Ovary (tissue), 10 donors: ENCODE measurements at places on chromosomes 2 and 18.
A peak's percentile ranks its signal among the peaks of the same experiment; 100 is the strongest.

- no peak for DNase-seq
Measured at GRCh38 chr18:48862678-48863270, 88.0 kb downstream of the SMAD7 start.

- DNase-seq = no peak
Measured at GRCh38 chr2:100137318-100137717, 5.1 kb downstream of the AFF3 start.

- DNase-seq = no peak
Measured at GRCh38 chr2:166665991-166666940, 172.2 kb upstream of the SCN7A start.

DNA sequence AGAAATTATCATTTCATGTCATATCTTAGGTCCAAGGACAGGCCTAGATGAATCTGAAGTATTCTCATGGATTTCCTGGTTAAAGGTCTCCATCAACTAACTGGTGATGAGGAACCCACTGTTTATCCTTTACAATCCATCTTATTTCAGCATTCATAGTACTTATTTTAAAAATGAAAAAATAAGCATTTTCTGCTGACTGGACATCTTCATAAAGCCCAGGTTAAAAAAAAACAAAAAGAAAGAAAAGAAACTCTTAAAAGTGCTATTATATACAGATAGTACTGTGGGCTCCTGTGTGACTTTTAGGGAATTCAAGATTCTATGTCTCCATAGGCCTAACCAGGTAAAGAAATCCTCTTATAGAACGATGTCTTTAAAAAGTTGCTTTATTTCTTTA is 7.1 kb downstream of the ERBB4 start:
- DNase-seq = no peak

DNA sequence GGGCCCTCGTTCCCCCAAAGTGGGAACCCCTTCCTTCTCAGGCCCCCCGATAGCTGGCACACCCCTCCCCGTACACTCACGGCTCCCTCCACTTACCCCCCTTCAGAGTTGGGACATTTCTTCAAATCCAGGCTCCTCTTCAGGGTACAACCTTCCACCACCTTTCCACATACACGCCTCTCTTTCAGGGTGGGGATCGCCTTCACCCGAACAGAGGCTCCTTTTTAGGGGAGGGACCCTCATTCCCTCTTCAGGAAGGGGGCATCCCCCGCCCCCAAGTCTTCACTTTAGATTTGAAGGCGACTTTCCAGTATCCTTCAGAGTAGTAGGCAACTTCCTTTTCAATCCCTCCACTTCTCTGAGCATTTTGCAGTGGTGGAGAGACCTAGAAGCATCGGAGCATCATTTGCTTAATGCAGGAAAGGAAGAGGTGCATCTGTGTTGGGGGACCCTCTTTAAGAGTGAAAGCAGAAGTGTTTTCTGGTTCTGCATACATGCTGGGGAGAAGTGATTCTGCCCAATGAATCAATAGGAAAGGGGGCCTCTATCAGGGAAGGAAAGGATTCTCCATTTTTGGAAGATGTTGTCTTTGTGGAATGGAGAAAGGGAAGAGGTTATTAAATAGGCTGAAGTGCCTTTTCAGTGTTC is 845 bp downstream of the EML4 start:
- DNase-seq = no peak

DNA sequence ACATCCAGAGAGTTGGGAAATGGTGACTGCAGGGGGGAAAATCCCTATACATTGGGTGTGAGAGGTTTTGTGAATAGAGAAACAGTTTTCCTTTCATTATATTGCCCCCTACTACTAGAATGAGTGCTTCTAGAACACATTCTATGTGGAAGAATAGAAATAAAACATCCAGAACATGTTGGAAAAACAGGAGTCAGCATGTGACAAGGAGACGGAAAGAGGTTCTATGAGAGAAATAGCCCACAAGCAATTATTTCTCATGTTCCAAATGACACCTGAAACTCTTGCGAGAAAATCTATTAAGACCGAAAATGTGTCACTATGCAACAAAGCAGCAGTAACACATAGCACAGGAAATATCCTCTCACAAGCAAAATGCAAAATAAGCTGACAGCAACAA is 202.7 kb upstream of the SPOPL start:
- no peak for DNase-seq

DNA sequence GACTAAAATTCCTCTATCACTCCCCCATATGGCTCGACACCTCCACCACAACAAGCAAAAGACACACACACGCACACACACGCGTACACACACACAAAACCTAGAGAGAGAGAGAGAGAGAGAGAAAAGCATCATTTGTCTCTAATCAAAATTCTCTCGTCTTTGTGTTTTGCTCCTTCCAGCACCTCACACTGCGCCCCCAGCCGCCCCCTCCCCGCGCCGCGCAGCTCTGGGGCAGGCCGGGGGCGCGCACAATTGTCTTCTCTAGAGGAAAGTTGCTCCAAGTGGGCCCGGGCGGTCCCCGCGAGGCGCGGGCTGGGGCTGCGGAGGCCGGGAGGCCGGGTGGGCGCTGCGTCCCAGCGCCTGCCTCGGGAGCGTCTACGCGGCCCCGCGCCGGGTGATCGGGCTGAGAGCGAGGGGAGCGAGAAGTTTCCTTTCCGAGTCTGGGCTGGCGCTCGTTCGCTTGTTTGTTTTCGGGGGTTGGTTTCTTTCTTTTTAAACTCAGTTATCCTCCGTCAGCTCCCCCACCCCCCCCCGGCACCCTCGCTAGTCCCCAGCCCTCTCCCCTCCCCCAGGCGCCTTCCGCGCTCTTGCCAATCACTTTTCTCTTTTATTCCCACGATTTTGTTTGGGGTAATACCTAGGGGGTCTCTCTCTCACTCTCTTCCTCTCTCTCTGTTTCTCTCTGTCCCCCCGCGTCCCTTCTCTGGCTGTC is 4.1 kb downstream of the ZEB2 start:
- peak; percentile 79 for DNase-seq

- DNase-seq = no peak
Measured at GRCh38 chr2:128596396-128597120, 277.9 kb upstream of the HS6ST1 start.

- DNase-seq = no peak
Measured at GRCh38 chr2:11408959-11409571, 56.9 kb downstream of the E2F6 start.

DNA sequence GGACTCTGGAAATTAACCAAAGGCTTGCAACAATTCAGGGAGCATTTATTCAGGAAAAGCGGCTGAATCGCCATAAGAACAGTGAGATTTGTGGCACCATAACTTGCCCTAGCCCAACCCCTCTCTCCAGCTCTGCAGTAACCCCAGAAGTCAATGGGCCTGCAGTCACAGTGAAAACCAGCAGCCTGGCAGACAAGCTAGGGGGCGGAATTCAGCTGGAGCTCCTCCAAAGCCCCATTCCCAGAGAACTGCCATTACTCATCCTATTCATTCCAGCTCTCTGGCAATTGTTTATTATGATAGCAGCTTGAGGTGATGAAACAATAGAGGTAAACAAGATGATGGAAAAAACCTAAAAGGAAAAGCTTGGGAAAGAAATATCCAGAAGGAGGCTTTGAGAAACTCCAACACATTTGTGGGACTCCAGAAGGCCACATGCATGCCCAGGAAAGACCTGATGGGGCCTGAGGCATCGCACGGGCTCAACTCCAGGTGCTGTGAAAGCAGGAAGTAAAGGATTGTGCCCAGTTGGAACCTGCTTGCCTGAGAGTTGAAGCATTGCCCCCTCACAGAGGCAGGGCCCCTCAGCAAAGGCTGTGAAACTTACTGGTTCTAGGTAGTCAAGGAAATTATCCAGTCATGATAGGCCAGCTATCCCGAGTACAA is 126.7 kb downstream of the TWIST2 start:
- peak; percentile 48 for DNase-seq

GRCh38 chr18:78765637-78766281 is 213.9 kb upstream of the SALL3 start:
- no peak for DNase-seq

- DNase-seq = no peak
Measured at GRCh38 chr2:44736270-44736942, 205.1 kb upstream of the SIX3 start.

DNA sequence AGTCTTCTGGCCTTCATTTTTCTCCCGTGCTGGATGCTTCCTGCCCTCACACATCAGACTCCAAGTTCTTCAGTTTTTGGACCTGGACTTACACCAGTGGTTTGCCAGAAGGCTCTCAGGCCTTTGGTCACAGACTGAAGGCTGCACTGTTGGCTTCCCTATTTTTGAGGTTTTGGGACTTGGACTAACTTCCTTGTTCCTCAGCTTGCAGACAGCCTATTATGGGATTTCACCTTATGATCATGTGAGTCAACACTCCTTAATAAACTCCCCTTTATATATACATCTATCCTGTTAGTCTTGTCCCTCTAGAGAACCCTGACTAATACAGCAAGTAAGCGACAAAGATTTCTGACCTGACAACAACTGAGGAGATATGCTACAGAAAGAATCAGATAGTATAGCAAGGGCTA is 7.2 kb downstream of the CDC42EP3 start:
- no peak for DNase-seq

DNA sequence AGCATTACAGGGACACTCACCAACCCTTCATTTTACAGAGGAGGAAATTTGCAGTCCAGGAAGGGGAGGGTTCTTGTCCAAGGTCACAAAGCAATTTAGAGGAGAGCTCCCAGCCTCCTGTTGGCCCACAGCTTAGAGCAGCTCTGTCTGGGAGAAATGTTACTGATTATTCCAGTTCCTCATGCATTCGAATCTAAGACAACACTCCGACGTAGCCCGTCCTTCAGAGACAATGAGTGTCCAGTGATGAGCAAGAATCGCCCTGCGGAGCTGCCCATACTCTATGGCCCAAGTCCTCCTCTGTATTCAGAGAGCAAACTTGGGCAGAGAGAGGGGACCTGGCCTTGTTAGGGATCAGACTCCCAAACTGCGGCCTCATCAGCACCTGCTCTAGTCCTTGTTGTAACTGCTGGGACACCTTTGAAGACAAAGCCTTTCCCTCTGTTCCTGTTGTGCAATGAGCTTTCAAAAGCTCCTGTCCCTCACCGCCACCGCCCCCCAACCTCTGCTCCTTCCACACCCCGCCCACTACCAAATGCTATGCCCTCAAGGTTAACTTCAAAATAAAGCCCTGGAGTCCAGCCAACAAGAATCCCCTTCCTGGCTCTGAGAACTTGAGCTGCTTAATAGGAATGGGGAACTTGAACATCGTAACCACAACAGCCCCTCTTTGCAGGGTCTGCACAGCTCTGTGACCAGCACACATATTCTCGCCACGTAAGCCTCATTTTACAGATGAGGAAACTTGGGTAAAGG is 234.8 kb upstream of the SMAD2 start:
- peak; percentile 36 for DNase-seq

DNA sequence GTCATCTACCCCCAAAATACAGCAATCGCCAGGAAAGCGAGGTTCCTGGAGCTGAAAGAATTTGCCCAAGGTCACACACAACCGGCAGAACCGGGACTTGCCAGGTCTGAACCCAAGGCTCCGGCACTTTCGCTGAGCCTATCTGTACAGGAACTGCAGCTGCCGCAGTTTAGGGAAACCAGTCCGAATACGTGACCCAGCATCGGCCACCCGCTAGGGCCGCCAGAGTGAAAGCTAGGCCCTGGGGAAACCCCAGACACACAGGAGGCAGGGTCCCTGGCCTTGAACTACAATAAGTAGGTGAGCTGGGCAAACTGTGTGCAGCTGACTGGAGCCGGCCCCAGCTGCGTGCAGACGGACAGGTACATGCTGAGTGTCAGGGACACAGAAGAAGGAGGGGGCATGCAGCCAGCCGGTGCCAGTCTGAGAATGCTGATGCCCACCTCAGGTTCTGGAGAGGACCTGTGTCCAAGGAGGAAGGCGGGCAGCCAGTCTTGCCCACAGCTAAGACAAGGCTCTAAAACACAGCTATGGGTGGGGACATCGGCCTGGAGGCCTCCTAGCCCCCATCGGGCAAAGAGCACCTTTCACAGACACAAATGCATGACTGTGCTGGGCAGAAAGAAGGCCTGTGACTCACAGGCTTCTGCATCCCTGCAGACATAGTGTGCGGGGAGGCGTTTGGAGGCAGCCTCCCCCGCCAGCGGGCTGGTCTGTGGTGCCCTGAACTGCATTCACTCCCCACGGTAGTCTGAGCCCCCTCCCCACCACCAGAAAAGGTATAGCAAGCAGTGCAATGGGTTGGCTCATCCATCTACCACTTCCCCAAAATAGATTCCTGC is 107.4 kb upstream of the ID2 start:
- no peak for DNase-seq

- no peak for DNase-seq
Measured at GRCh38 chr2:66057844-66058243, 377.1 kb upstream of the MEIS1 start.

DNA sequence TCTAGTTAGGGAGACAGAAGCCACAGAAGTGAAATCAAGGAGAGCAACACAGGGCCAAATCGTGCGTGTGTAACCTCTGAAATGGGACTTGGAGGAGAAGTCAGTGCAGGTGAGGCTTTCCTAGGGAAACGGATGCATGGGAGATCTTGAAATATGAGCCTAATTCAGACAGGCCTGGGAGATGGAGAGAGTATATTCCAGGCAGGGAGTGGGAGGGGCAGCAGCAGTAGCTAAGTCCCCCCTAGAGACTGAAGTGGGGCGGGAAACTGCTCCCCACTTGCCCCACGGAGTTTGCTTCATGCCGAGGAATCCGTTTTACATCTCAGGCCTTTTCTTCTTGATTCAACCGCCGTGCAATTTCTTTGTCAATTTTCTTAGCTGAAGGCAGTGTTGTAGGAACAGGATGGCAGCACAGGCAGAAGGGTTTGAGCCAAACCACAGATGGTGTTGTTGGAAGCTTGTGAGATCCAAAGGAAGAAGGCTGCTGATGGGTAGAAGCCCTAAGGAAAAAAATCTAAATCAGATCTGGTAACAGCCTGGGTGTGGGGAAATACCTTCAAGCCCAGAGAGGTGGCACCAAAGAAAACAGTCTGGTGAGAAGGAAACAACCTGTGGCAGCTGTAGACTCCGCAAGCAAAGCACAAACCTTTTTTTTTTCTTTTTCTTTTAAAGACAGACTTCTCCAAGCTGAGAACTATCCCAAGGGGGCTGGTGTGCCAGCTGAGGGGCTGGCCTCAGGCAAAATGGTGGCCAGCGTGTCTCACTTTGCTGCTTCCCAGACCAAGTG is 40.2 kb downstream of the EPAS1 start:
- no peak for DNase-seq

GRCh38 chr2:160282063-160282580 is 82.0 kb upstream of the ITGB6 start:
- DNase-seq = no peak

GRCh38 chr2:181106229-181106628 is 125.8 kb downstream of the UBE2E3 start:
- no peak for DNase-seq

GRCh38 chr2:12389344-12390045 is 327.2 kb upstream of the TRIB2 start:
- DNase-seq = no peak

DNA sequence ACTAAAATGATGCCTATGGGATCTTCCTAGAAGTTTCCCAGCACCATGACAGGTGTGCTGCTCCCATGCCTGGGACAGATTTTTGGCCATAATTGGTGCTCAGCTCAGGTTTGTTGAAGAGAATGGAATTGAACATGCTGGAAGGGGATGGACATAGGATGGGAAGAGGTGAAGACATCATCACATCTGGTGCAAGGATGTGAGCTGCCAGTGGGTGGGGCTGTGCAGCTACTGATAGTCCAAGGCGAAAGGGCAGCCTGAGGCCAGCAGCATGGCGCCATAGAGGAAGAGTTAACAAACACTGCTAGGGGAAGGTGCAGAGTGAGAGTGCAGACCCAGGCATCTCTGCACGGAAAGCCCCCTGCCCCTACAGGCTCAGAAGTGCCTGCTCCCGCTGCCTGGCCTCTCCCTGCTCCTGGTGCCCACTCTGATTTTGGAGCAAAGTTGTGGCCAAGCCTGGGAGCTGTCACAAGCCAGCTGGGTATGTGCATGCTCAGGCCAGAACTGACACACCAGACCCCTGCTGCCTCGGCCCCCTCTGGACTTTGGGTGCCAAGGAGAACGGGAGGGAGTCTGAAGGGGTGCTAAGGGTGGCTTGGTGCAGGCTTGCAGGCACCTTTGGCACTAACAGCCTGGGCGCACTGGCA is 178.6 kb downstream of the ZBTB7C start:
- peak; percentile 64 for DNase-seq
